ENCODE measurements at places on chromosomes 5 and 9.

- DNase-seq, result no peak
These were observed 221.3 kb upstream of the KLF9 start for GRCh38 chr9:70635790-70636189.

GRCh38 chr5:135869276-135869675, 26.4 kb downstream of the IL9 start:
- DNase-seq, result no peak

DNA sequence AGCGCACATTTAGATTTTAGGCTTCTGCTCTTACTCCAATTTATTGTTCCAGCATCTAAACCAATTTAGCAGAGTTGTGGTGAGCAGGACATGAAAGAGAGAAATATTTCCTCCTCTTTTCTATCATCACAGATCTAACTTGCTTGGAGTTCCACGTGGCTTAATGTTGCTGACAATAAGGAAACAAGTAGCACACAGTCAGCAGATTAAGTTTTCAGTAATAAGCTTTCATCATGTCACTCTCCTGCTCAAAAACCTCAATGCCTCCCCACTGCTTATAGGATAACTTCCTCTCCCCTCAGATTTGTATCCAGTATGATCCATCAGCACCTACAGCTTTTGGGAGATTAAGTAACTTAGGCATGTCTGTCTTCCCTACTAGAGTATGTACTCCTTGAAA, 10.4 kb upstream of the SSBP2 start:
- no peak for DNase-seq

DNA sequence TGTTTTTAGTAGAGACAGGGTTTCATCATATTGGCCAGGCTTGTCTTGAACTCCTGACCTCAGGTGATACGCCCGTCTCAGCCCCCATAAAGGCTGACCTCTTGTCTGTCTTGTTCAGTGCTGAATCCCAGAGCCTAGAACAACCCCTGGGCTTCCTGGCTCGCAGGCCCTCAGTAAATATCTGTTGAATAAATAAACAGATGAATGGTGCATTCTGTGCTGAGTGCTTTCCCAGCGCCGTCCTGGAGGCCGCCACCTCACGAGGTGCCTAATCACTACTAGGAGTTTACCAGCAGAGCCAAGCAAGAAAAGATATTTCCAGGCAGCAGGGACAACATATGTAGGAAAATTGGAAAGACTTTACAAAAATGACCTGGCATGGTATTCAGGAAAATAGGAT, 88.5 kb downstream of the SNX24 start:
- no peak for DNase-seq

DNA sequence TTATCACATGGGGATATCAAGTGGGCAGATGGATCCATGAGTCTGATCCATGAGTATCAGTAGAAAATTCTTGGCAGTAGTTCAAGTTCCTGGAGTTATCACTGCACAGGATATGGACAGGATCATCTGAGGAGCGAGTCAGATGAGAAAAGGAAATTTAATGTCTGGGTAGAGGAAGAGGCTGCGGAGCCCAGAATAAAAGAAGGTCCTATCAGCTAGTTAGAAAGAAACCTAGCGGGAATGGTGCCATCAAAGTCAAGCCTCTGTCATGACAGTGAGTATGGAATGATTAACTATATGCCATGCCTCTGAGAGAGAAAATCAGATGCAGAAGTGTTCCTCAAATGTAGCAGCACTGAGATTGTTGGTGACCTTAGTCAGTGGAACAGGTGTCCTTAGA, 248.1 kb downstream of the PIK3R1 start:
- DNase-seq, result no peak

- DNase-seq, result no peak
These were observed 125.8 kb downstream of the GALNT10 start for GRCh38 chr5:154316223-154316935.

DNA sequence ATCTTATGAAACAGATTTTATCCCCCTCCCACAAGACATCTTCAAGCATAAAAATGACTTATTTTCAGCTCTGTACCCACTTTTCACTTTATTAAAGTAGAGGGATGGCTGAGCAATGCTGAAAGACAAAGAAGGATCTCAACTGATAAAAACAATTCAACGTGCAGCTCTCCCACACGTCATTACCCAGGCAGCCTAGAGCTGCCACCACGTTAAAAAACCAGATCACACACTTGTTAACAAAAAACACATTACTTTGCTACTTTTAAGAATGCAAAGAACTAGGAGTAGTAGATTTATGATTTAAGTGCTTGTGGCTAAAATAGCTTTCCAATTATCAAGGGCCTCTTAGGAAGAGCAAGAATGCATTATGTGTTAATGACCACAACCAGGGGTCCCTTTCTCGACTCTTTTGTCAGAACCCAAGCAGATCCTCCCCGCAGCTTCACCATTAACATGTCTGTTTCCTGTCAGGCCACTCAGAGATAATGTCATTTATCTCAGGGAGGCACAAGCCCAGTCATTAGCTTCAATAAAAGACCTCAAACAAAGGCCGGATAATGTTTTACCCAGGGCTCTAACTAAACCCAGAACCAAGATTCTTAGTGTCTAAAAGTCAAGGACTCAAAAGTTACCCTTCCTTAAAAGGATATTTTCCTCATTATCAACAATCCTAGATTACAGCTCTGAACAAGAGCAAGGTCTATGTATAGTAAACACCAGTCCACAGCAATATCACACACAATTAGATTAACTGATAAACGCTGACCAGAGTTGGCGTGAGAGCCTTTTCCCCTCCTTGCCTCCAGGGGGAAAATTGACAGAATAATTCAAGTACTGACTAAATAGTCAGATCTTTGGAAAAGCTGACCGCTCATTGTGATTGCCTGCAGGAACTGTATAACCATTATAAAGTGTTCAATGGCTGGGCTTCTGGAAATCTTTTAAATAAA, 7.5 kb downstream of the ZNF608 start:
- no peak for DNase-seq

DNA sequence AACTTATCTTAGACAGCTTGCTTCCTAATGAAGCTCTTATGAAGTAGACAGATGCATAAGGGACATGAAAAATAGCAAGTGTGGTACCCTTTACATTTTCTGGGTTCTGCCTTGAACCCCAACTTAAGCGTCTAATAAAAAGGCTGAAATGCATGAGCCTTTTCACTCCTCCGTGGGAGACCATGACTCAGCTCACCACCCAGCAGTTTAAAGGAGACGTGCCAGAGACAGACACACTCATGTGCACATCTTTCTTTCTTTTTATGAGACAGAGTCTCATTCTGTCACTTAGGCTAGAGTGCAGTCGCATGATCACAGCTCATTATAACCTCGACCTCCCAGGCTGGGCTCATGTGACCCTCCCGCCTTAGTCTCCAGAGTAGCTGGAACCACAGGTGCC, 22.3 kb downstream of the CTXN3 start:
- DNase-seq, result no peak

DNA sequence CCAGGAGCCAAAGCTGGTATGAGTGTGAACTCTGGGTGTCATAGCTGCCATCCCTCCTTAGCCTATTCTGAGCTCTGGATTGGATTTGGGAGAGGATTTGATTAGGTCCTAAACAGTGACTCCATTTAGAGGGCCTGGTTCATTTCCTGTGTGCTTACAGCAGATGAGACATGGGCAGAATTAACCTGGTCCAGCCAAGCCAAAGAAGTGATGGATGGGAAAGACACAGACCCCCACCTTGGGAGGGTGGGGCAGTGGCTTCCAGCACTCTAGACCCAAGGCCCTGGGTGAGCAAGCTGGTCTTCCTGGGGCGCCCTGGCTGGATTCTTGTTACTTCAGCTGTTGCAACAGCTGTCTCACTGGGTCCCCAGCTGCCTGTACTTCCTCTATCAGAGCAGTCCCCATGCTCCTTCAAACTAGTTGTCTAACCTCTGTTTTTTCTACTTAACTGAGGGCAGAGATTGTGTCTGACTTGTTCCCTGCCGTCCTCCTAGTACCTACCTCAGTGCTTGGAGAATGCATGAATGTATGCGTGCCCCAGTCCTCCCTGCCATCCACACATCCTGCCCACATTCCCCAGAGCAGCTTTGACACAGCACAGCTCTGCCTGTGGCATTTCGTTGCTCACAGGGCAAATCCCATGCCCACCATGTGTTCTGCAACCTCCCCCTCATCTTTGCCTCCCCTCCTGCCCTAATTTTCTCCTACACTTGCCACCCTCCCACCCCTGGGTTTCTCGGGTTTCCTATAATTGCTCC, 115.9 kb downstream of the RGS3 start:
- no peak for DNase-seq

DNA sequence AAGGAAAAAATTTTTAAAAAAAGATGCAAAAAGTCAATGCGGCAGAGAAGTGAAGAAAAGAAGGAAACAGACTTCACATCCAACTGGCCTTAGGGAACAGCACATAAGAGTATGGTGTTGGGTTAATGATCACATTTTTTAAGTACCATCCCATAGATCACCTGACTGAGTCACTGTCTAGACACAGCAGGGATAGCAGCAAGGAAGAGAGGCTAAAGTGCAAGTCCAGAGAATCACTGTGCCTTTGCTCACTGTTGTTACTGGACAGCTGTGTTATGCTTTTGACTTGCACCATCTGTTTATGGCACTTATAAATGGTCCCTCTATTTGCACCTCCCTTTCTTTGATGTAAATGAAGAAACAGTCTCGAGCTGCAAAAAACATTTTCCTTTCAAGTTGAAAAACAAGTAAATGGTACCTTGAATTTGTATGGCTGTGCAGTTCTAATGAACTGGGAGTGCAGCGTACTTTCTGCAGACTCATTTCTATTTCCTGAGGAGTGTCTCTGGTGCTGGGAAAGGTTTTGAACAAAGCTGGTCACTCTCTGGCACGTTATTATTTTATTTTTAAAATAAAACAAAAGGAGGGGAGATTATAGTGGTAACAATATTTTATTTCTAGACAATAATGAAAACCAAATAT, 84.2 kb downstream of the TRPM6 start:
- DNase-seq, result no peak

GRCh38 chr9:34659592-34660253, 2.7 kb downstream of the CCL27 start:
- DNase-seq, result no peak

DNA sequence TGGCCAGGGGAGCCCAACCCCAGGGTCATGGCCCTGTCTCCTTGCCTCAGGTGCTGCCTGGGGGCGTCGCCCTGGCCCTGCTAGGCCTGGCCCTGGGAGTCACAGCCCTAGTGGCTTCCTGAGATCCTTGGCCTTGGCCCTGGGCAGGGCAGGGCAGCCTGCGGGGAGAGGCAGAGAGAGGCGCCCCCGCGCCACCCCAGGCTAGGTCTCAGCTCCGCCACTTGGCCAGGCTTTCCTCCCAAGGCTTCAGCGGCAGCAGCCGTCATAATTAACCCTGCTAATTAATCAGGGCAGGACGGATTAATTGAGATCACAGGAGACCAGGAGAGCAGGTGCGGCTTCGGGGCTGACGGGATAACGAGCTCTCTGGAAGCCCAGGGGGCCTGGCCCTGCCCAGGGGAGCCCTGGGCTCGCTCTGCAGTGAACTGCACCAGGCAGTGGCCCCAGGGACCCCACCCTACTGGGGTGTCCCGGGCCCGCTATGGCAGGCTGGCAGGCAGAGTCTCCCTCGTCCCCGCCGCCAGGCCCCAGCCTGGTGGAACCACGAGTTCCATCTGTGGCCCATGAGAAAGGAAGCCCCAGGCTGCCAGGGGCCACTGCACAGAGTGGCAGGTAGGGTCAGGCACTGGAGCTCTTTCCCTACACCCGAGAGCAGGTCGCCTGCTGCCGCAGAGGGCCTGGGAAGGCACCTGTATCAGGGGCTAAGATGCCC, 269.6 kb downstream of the PBX3 start:
- no peak for DNase-seq

DNA sequence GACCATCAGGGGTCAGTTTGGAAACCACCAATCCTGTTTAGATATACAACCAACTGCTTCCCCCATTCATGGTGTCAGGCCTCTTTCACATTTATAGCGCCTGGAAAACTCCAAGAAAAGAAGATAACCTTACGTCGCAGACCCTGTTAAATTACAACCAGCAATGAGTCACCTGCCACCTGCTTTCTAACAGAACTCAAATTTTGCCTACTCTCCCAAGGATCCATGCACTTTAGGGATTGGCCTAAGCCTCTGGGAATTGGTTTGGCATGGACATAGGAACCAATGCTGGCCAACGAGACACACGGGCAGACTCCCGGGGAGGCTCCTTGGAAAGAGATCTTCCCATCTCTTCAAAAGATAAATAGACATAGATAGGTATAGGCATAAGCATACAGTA, 87.0 kb downstream of the FEM1C start:
- DNase-seq, result no peak

DNA sequence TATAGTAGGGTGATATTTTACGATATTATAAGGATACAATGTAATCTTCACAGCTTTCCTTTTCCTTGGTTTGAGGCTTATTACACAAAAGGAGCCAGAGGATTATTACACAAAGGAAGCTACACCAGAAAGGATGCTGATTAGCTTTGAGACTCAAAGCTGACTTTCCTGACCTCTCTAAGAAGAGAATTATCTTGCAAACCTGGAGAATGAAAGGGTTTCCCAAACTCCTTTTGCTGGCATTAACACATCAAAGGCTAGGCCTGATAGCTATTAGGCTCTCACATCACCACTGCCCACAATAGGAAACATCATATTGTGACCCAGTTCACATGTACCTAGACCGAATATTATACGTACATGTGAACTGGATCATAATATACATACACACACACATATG, 34.2 kb upstream of the CHD1 start:
- no peak for DNase-seq

- no peak for DNase-seq
These were observed 55.4 kb downstream of the ADAMTS2 start for GRCh38 chr5:179289756-179290385.

GRCh38 chr9:132908635-132909034, 29.9 kb downstream of the SPACA9 start:
- no peak for DNase-seq

DNA sequence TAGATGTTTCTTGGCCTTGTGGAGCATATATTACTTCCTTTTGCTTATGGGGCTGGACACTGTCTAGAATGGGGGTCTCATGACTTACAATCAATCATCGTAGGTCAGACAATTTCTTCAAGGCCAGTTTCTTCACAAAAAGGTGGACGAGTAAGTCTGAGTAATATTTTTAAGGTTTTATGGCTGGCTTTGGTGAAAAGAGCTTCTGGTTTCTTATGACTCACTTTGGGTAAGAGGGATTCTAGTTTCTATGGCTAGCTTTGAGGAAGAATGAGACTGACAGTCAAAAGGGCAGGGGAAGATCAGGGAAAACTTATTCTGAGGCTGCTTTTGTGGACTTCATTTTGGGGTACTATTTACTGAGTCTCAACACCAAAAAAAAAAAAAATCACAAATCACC, 2067.2 kb upstream of the C9orf72 start:
- DNase-seq, result no peak

GRCh38 chr9:21028466-21028865, 3.0 kb downstream of the HACD4 start:
- DNase-seq, result no peak

DNA sequence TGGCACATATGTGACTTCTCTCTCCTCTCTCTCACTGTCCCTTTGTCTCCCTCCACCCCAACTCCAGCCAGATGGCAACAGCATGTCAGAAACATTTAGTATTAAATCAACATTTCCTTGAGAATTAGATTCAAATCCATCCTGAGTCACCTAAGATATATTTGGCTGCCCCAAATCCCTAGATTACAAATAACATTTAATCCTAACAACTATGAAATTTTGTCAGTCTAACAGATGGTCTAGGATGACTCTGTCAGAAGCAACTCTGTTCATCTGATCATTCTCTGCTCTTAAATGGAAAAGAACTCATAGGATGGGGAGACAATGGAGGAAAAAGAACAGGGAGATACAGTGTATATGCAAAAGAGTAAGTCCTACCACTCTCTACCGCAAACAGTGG, 201.2 kb downstream of the TSSK1B start:
- DNase-seq, result no peak

- no peak for DNase-seq
These were observed 51.9 kb upstream of the RAI14 start for GRCh38 chr5:34604119-34604675.
